ENCODE measurements at places on chromosomes 13 and 19. TPM values are rescaled to one million over a fixed set of nuclear protein-coding genes. Genes with fewer than 3 reads are reported as not detected.

Gene PABPC3
- total RNA-seq, result 0.18 TPM

Gene DLEU7
- not detected for total RNA-seq

Gene PNMA8C
- total RNA-seq, result 0.27 TPM

Gene HOMER3
- total RNA-seq, result 50.6 TPM

Gene IGFL1
- total RNA-seq, result 2.9 TPM

Gene TICAM1
- 12.3 TPM for total RNA-seq

Gene PSG6
- not detected for total RNA-seq

Gene F10
- total RNA-seq, result not detected

Gene CD22
- not detected for total RNA-seq

Gene ZNF738
- 6.7 TPM for total RNA-seq

DNA sequence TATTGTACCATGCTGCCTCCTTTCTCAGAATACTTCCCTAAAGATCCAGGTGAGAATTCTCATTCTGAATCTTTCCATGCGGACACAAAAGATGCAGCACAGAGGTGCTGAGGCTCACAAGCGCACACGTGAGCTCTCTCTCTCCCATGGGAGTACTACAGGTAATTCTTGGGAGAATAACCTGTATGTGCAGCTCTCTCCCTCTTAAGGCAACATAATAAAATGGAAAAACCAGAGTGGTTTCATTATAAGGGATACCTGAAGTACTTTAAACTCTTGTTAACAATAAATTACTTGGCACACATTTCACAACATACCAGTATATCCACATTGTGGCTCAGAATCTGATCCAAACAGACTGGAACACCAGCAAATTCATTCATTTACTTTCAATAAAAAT is 40.4 kb downstream of the INTS6 start:
- H3K36me3 ChIP-seq, result peaks cover 12% of the 10 kb centered on the region
- no peak overlapping the region for H3K27ac ChIP-seq
- H3K4me1 ChIP-seq, result peaks cover 21% of the 10 kb centered on the region
- no peak for DNase-seq
- H3K4me3 ChIP-seq, result no peak overlapping the region

- H3K4me1 ChIP-seq, result peaks cover 4% of the 10 kb centered on the region
- H3K36me3 ChIP-seq, result peaks cover 23% of the 10 kb centered on the region
- no peak overlapping the region for H3K4me3 ChIP-seq
- DNase-seq, result no peak
- H3K27me3 ChIP-seq, result no peaks in the 10 kb centered on the region
Observed at GRCh38 chr13:98405690-98406344, 171.1 kb downstream of the STK24 start.

- peaks cover 9% of the 10 kb centered on the region for H3K36me3 ChIP-seq
- H3K4me1 ChIP-seq, result peaks cover 39% of the 10 kb centered on the region
Observed at GRCh38 chr19:18390065-18390907, 4.3 kb downstream of the GDF15 start.

DNA sequence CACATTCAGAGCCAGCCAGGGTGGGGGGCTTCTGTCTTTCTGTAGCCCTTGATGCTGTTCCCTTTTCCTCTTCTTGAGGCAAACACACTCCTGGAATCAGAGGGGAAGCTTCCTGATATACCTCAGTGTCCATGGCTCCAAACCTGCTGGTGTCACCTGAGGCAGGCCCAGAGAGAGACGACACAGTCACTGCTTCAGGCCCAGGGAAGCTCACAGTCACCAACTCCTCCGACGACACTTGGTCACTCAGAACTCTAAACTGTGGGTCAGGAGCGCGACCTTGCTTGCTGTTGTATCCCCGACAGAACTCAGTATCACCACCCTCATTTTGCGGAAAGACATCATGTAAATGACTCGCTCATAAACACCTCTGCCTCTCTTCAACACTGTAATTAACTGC is 1.1 kb downstream of the ATP13A1 start:
- H3K36me3 ChIP-seq, result peaks cover 9% of the 10 kb centered on the region
- no peaks in the 10 kb centered on the region for H3K27me3 ChIP-seq
- peak overlapping the region; percentile 49 for H3K27ac ChIP-seq
- peak overlapping the region; percentile 83 for H3K4me3 ChIP-seq

DNA sequence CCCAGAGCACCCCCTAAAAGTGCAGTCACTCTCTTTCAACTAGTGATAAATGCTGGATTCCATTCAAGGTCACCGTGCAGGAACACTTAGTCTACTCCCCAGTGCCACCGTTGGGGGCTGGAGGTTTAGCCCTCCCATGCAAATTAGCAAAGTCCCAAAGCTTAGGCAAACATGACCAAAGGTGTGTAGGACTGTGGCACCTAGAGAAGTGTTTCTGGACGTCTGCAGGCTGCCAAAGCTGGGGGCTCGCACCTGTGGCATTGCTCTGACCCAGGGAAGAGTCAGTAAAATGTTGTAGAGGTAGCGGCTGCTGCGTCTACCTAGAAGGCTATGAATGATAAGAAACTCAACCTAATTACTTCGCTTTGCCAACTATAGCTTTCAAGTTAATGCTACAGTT is 13.9 kb downstream of the COL4A1 start:
- peaks cover 91% of the 10 kb centered on the region for H3K4me1 ChIP-seq
- no peaks in the 10 kb centered on the region for H3K27me3 ChIP-seq
- H3K36me3 ChIP-seq, result peaks cover 44% of the 10 kb centered on the region
- H3K27ac ChIP-seq, result peak overlapping the region; percentile 36
- DNase-seq, result no peak

DNA sequence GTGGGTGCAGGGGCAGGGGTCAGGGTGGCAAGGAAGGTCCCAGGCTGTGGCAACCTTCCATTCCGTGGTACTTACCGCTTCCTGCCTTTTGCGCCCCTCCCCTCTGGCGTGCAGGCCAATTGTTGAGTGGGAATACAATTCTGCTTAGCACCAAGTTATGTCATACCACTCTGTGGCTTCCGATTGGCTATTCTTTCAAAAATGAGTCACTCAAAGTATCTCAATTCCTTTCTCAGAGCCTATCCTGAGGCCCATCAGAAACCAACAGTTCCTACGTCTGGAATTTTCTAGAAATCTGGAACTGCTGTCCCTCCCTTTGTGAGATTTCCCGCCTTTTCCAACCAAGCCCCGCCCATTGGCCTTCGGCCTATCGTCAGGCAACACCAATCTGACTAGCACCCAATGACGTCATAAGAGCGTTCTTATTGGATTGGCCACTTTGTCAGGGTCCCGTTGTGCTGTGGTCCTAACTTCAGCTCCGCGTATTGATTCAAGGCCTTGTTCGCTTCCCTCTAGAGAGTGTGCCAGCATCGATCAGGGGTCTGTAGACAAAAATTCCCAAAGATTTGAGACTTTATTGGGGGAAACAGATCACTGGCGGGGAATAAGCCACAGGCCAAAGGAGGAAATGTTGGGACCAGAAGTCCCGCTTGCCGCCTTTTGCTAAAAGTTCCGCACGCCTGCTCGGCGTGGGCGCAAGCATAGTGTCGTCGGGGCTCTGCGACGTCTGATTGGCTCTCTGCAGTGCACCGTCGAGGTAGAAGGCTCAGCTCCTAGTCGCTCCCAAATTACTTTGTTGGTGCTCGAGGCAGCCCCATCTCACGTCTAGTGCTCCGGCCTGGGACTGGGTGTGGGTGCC is 11.7 kb downstream of the NTN5 start:
- no peak for DNase-seq
- no peak overlapping the region for H3K27ac ChIP-seq
- peaks cover 13% of the 10 kb centered on the region for H3K4me1 ChIP-seq
- H3K36me3 ChIP-seq, result no peaks in the 10 kb centered on the region
- H3K27me3 ChIP-seq, result no peaks in the 10 kb centered on the region

DNA sequence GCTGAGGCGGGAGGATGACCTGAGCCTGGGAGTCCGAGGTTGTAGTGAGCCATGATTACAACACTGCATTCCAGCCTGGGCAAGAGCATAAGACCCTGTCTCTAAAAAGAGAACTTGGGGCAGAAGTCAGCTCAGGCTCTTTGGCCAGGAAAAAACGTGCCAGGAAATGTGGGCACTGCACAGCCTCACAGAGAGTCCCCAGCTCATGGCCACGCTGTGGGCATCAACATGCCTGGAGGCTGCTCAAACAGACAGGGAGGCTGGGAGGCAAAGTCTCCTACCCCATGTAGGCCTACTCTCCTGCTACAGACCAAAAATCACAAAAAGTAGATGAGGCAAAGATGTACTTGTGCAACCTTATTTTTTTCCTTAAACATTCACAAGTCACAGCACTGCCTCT is 49.4 kb downstream of the PEPD start:
- no peak overlapping the region for H3K27ac ChIP-seq
- no peaks in the 10 kb centered on the region for H3K4me1 ChIP-seq
- H3K36me3 ChIP-seq, result peaks cover 19% of the 10 kb centered on the region

- no peaks in the 10 kb centered on the region for H3K27me3 ChIP-seq
- no peaks in the 10 kb centered on the region for H3K4me1 ChIP-seq
- no peaks in the 10 kb centered on the region for H3K36me3 ChIP-seq
- DNase-seq, result no peak
- no peak overlapping the region for H3K4me3 ChIP-seq
- H3K27ac ChIP-seq, result no peak overlapping the region
Observed at GRCh38 chr13:110063490-110064421, 243.2 kb downstream of the COL4A1 start.

GRCh38 chr19:10085641-10086590 is at the start of gene SHFL:
SHFL (plus strand) TSS chr19:10086317; CDS start chr19:10086428, 111 bp downstream.
- H3K4me3 ChIP-seq, result peak within 1 kb of the TSS; percentile 78
- DNase-seq, result no peak
- H3K36me3 ChIP-seq, result peaks cover 5% of the 10 kb centered on the region
- H3K27ac ChIP-seq, result no peak within 1 kb of the TSS
- H3K27me3 ChIP-seq, result no peaks in the 10 kb centered on the region
- peaks cover 3% of the 10 kb centered on the region for H3K4me1 ChIP-seq

- no peak overlapping the region for H3K27ac ChIP-seq
- peaks cover under 1% of the 10 kb centered on the region for H3K4me1 ChIP-seq
- peaks cover 22% of the 10 kb centered on the region for H3K36me3 ChIP-seq
- DNase-seq, result no peak
Observed at GRCh38 chr13:79359064-79359463, 47.0 kb downstream of the RBM26 start.

- H3K27ac ChIP-seq, result no peak overlapping the region
- no peak overlapping the region for H3K4me3 ChIP-seq
- no peaks in the 10 kb centered on the region for H3K4me1 ChIP-seq
- no peaks in the 10 kb centered on the region for H3K36me3 ChIP-seq
Observed at GRCh38 chr13:23087880-23088279, 92.9 kb upstream of the SGCG start.

DNA sequence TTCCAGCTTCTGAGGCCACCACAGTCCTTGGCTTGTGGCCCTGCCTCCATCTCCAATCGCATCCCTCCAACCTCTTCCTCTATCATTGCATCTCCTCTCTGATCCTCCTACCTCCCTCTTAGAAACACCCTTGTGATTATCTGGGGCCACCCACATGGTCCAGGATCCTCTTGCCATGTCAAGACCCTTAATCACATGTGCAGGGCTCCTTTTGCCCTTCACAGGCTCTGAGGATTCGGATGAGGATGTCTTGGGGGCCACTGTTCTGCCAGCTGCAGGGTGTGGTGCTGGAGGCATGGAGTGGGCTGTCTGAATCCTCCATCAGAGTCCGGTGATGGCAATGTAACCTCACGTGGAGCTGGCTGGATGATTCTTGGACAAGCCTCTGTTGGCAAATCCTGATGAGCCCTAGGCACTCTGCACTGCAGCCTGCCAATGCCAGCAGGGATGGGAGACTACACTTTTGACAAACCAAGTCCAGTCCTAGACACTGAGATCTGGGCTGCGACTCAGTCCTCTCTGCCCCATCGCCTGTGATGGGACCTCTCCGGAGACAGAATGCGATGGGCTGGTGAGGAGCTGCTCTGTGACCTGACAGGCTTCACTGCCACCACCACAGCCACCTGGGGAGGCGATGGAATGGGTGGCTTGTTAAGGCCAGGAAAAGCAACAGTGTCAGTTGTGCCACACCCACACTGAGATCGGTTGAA is 61.2 kb downstream of the CCDC70 start:
- H3K4me3 ChIP-seq, result no peak overlapping the region
- peaks cover 2% of the 10 kb centered on the region for H3K36me3 ChIP-seq
- no peak overlapping the region for H3K27ac ChIP-seq

DNA sequence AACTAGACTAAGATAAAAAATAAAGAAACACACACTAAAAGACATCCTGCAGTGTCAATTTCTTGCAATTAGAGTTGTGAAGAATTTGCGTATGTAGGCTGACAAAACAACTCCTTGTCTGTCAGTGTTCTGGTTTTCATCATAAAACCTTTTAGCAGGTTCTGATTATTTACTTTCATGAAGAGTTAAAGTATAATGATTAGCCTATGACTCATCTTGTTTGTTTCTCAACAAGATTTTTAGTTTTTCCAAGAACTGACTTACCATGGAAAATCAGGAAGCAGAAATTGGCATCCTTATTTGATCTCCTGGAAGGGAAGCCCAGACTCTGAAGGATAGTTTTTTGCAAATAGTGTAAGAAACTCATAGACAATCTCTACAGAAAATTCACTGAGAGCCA is 848.7 kb upstream of the PCDH9 start:
- H3K4me3 ChIP-seq, result no peak overlapping the region
- H3K36me3 ChIP-seq, result no peaks in the 10 kb centered on the region
